ENCODE measurements at places on chromosomes 4 and X.

GRCh38 chr4:146023334-146023967 lies 84.8 kb upstream of the ZNF827 start:
- DNase-seq, result no peak

- no peak for DNase-seq
Observed at GRCh38 chrX:103780336-103781061, 3.9 kb downstream of the PLP1 start.

GRCh38 chr4:146640021-146640464 lies 1.4 kb downstream of the POU4F2 start:
- DNase-seq, result no peak

GRCh38 chr4:142404191-142404611 lies 441.9 kb downstream of the INPP4B start:
- DNase-seq, result no peak

DNA sequence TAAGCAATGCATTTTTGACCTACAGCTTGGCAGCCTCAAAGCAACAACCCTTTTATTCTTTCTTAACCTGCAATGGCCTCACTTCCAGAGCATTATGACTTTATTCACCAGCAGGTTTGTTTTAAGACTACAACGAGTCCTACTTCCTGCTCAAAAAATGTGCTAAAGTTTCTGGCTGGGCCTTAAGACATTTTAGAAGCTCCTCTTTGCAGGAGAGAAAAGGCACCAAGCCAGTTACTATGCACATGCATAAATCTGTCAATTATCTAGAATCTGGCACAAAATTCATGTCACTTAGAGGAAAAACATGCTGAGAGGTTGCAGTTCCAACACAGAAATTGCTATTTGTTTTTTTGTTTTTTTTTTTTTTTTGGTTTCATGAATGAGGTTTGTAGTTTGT lies 223.0 kb upstream of the EPHA5 start:
- no peak for DNase-seq

GRCh38 chr4:20394512-20394911 lies 142.8 kb downstream of the SLIT2 start:
- DNase-seq, result no peak

GRCh38 chr4:142778430-142778829 lies 67.7 kb downstream of the INPP4B start:
- no peak for DNase-seq

Data from lower lobe of right lung (tissue), 2 donors.